ENCODE measurements at places on chromosomes 7 and 10.

GRCh38 chr7:44307301-44307900 is 18.0 kb downstream of the CAMK2B start:
- no peak for DNase-seq

DNA sequence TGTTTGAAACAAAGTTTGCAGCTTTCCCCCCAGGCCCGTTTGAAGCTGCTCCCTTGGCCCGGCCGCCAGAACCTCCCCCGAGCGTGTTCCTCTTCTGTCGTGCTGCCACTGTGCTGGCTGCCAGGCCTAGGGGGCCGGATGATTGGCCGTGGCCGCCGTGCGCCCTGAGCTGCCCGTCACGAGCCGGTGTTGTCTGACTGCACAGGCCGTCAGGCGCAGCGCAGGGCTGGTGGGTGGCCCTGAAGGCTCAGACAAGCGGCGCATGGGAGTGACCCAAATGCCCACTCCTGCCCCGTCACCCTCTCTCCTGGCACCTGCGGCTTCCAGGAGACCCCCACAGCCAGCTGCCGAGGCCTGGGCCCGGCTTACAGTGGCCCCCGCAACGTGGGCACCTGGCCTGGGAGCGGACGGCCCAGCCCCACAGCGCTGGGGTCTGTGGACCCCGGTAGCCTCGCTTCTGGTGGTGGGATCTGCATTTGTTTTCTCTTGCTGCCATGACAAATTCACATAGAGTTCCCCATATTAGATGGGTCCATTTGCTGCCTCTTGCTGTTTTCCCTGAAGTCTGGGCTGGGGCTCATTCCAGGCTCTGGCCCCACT is 13.1 kb downstream of the JAKMIP3 start:
- no peak for DNase-seq

- no peak for DNase-seq
These were observed 253.2 kb downstream of the POLR1F start for GRCh38 chr7:19455623-19456022.

DNA sequence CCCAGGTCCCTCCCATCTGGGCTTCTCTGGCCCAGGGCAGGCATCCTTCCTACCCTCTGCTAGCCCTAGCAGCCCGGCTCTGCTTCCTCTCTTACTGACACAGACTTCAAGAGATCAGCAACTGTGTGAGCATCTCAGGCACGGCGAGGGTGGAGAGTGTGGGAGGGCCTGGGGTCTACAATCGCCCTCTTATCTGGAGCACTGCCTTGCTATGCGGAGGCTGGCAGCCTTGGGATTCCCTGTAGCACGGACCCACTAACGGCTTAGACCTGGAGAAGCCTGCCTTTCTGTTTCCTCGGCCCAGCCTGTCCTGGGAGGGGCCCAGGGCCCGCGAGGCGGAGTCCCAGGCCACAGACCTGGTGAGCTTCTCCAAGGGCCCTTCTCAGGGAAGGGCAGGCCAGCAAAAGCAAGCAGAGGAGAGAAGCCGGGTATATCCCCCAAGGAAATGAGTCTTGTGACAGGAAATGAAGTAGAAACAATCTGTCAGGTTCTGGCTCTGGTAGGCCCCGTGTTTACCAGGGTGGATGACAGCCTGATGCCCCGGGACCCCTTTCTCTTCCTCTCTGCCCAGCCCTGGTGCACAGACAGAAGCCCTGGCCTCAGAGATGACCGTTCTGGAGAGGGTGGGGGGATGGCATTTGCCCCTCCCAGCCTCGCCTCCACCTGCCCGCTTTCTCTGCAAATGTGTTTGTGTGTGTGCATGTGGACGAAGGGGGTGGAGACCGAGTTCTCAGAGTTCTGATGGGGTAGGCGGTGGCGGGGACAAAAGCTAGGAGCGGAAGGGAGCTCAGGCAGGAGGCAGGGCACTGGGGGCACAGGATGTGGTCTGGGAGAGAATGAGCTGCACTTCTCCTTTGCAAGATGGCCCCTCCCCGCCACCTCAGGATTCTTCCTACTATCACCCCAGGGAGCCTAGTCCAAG is 2.5 kb downstream of the LRCH4 start:
- no peak for DNase-seq

DNA sequence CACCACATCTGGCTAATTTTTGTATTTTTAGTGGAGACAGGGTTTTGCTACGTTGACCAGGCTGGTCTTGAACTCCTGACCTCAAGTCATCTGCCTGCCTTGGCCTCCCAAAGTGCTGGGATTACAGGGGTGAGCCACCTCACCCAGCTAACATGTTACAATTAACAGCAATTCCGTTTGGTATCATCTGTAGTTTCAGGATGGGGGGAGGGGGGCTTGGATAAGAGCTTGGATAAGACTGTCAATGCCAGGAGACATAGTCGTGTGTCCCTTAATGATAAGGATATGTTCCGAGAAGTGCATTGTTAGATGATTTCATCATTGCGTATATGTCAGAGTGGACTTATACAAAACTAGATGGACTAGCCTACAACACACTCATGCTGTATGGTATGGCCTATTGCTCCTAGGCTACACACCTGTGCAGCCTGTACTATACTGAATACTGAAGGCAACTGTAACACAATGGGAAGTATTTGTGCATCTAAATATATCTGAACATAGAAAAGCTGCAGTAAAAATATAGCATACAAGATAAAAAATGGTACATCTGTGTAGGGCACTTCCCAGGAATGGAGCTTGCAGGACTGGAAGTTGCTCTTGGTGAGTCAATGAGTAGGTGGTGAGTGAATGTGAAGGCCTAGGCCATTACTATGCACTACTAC is 103.9 kb upstream of the TNS3 start:
- no peak for DNase-seq

GRCh38 chr10:109958059-109958458 is 34.7 kb upstream of the XPNPEP1 start:
- DNase-seq = no peak

GRCh38 chr10:115947104-115947503 is 325.9 kb downstream of the GFRA1 start:
- DNase-seq = no peak

DNA sequence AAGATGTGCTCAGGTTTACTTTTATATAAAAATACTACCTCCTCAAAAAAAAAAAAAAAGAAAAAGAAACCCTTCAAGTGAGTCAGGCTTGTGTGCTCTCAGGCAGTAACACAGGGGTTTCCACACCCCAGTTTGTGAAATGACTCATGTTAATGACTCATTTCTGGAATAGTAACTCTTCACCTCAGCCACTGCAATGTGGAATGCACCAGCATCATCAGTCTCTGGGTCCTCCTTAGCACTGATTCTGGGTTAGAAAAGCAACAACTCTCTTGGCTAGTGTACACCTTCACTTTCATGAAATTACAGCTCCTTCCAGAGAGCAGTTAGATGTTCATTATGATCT is 110.6 kb downstream of the EMX2 start:
- no peak for DNase-seq

DNA sequence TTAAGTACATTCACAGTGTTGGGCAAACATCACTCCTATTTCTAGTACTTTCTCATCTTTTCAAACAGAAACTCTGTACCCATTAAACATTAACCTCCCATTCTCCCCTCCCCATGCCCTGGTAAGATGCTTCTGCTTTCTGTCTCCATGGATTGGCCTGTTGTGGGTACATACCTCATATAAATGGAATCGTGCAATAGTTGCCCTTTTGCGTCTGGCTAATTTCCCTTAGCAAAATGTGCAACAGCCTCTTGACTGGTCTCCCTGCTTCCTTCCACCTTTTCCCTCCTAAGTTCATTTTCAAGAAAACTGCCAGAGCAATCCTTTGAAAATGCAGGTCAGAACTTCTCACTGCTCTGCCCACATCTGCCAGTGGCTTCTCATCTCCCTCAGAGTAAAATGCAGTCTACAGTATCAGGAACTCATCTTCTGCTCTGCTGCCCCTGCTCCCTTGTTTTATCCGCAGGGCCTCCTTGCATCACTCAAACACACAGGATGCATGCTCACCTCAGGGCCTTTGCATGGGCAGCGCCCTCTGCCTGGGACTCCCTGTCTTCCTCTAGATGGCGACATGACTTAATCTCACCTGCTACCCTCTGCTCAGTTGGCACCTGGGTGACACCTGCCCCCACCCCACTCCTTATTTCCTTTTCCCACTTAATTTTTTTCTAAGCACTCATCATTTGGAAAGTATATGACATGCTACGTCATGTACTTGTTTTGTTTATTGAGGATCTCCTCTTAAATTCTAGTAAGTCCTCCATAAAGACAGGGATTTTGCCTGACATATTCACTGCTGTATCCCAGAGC is 44.3 kb upstream of the ECHDC3 start:
- DNase-seq = no peak

- no peak for DNase-seq
These were observed 163.6 kb downstream of the PIP4K2A start for GRCh38 chr10:22550732-22551131.

DNA sequence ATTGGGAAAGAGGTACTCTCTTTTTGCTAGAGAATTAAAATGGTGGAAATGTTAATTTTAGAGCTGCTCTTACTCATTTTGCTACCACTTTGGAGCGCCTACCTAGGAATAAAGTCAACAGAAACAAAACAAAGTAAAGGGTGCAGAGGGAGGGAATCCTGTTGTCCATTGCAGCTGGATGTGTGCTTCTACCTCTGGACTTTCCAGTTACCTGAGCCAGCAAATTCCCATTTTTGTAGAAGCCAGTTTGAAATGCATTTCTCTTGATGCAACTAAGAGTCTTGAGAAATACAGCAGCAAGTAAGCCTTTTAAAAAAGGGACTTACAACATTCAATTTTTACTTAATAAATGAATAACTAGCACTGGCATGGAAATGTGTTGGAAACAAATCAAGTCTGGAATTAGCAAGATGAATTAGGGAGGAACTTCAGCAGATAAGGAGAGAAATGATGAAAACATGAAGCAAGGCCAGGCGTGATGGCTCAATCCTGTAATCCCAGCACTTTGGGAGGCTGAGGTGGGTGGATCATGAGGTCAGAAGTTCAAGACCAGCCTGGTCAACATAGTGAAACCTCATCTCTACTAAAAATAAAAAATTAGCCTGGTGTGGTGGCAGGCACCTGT is 113.5 kb upstream of the CTTNBP2 start:
- no peak for DNase-seq

GRCh38 chr10:30756151-30756550 is 126.6 kb upstream of the LYZL2 start:
- no peak for DNase-seq

- DNase-seq = no peak
These were observed 228.2 kb downstream of the NSUN6 start for GRCh38 chr10:18423058-18423637.

GRCh38 chr7:38360776-38361175 is 87.3 kb upstream of the TARP start:
- no peak for DNase-seq

GRCh38 chr7:47962262-47962661 is 14.0 kb upstream of the PKD1L1 start:
- no peak for DNase-seq

- DNase-seq = no peak
These were observed 1.3 kb upstream of the SCD start for GRCh38 chr10:100345570-100346330.

DNA sequence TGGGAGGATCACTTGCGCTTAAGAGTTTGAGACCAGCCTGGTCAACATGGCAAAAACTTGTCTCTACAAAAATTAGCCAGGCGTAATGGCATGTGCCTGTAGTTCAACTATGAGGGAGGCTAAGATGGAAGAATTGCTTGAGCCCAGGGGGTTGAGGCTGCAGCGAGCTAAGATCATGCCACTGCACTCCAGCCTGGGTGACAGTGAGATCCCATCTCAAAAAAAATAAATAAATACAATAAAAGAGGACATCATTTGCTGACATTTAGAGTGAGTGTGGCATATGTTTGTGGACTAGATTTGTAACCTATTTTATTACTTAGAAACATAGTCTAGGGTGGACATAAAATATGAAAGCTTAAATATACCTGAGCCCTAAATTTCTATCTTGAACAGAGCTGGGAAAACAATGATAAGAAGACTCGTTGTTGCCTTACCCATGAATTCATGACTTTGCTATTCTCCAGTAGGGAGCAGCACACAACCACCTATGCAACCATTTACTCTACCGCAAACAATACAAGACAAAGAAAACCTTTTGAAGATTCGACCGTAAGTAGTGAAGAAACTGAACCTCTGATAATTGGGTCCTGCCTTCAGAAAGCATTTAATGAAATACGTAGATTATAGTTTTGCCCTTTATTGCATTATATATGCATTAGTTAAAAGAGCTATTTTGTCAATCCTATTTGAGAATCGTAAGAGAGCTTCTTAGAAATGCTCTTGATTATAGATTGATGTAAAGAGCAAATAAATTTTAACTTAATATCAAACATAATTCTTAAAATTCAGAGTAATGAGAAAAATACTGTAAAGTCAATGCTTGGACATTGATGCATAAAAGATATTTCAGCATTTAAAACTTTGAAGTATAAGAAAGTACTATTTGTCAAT is 83.5 kb downstream of the GNAT3 start:
- DNase-seq = no peak

DNA sequence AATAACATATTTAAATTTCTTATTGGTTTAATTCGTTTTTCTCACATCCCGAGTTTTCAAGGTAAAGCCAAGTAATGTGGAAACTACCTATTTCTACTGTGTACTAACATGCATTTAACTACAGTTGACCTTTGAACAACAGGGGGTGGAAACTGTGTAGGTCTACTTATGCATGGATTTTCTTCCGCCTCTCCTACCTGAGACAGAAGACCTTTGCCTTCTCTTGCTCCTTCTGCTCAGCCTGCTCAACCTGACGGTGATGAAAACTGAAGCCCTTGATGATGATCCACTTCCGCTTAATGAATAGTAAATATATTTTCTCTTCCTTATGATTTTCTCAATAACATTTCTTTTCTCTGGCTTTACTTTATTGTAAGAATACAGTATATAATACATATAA is 18.5 kb downstream of the MEOX2 start:
- no peak for DNase-seq

GRCh38 chr7:106486331-106486730 is 174.6 kb downstream of the CCDC71L start:
- DNase-seq = no peak

DNA sequence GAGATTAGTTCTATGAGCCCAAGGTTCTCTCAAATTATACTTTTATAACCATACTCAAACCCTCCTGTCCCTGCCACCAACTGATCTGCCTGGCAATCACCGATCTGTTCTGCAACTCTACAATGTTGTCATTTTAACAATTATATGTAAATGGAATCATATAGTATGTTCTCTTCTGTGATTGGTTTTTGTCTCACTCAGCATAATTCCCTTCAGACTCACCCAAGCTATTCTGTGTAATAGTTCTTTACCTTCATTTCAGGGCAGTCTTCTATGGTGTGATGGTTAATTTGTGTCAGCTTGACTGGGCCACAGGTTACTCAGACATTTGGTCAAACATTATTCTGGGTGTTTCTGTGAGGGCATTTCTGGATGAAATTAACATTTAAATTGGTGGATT is 181.9 kb upstream of the CXCL12 start:
- DNase-seq = no peak

GRCh38 chr10:75407224-75407712 is 5.7 kb upstream of the ZNF503 start:
- DNase-seq = no peak

DNA sequence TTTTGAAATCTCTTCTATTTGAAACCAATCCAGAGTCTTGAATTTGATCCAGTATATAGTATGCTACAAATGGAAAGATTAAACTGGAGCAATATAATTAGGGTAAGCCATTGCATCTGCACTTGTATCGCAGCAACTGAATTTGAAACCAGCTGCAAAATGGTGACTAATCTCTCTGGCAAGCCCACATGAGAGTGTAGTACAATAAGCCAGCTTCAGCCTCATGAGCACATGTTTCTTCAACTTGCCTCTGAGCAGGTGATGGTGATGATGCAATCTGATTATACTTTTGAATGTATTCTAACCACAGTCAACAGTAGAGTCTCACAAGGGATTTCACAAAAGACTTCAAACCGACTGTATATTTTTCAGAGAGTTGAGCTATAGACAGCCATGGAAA is 829 bp upstream of the RPA3 start:
- no peak for DNase-seq

- DNase-seq = no peak
These were observed 94.4 kb upstream of the FZD1 start for GRCh38 chr7:91169830-91170191.

All from progenitor cell of endocrine pancreas (in vitro differentiated cells).